ENCODE measurements at places on chromosomes 5 and 9. TPM values are rescaled to one million over a fixed set of nuclear protein-coding genes. Genes with fewer than 3 reads are reported as not detected.

GRCh38 chr5:174323878-174324281 is 278.4 kb downstream of the NSG2 start:
- peak; percentile 40 for DNase-seq

DNA sequence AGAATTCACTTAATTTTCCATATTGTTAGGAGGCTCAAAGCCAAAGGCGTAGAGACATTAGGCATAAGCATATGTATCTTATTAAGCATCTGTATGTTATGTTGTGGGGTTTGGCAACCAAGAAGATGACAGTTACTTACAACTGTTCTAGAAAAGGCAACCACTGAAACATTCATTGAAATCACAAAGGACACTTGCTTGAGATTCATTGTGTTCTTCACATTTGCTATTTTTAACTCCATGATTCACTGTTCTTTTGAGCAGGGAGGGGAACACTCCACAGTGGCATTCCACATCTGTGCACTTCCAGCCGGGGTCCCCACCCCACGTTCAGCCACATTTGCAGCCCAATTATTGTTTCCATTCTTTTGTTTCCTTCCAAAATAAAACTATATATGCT is 107.1 kb downstream of the PALM2AKAP2 start:
- DNase-seq, result peak; percentile 85

DNA sequence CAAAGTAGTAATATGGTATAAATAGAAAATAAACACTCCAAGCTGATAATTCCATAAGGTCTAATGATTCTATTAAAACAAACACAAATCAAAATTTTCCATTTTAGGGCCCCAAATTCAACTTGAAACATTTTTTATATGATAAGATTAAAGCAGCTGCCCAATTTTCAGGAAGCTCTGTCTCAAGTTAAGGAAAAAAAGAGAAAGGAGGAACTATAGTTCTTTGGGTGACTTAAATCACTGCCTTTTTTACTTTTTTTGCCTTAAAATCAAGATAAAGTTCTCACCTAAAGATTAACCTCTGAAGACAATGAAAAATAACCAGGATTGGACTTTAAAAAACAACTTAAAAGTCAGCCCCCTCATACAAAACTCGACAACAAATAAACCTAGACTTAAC is 76.0 kb upstream of the IFNE start:
- DNase-seq, result no peak

- peak; percentile 72 for DNase-seq
Observed at GRCh38 chr5:177472460-177473442, 683 bp downstream of the DBN1 start.

DNA sequence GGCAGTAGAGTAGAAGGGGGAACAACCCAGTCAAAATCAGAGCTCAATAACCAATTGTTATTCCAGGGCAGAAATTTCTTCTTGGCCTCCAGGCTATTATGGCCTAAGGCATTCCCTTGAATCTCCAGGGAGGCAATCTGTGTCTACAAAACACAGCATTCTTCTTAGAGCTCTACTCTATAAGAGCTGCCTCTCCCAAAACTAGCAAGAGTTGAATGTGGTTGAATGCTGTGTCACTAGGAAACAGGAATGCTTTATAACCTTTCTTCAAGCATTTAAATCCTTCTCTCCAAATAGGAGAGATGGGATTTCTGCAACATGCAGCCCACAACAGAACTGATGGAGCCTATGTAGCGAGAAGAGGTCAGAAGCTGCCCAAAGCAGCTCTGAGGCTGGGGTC is 97.1 kb upstream of the APC start:
- DNase-seq, result no peak

DNA sequence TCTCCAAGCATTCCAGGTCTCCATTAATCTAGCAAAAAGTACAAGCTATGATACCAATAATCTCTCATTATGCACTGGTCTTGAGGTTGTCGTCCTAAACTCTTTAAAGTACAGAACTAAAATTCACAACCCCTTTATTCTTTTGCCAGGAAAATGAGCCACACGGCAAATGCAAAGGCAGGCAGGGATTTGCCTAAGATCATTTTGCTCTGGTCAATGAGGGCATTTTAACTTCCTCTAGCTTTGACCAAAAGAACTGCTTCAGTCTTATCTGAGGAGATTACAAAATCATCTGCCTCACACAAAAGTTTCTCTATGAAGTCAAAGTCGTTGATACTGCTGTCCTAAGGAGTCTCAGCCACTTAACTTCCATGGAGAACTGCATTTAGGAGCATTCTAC is 51.8 kb downstream of the EPB41L4B start:
- DNase-seq, result no peak

- no peak for DNase-seq
Observed at GRCh38 chr9:130870491-130871381, 25.9 kb downstream of the QRFP start.

DNA sequence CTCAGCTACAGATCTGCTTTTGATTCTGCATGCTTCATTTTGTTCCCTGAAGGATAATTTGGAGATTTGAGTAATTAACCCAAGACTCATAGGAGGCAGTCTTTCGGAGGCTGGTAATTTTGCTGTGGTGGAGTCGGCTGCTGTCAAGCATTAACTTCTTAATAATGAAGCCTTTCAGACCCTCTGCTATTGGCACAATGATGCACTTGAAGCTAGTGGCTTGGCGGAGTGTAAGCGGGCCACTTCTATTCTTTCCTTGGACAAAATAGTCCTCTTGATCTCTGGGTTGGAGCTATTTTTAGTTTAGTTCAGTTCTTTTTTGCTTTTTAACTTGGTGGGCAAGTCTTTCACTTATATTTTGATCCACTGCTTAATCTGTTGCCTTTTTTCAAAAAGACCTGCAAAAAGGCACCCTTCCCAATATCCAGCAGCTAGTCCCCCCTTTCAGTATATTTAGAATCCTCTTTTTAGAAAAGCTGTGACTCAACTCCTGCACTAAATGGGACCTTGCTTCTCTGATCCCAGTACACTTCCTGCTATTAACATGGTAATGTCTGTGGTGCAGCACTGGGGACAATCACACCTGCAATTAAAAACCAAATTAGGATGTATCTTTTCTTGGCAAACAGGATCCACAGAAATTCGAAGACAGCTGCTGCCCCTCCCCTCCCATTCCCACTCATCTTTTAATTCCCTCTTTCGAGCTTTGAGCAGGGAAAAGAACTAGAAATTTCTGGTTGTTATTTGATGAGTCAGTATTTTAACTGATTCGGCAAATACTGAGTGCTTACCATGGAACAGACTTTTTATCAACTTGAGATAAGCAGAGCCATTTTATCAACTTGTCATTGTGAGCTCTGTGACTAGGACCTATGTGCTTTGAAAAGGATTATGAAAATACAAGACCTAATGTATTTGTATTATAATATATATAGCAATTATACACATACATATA is 169.4 kb upstream of the ANKRD55 start:
- no peak for DNase-seq

DNA sequence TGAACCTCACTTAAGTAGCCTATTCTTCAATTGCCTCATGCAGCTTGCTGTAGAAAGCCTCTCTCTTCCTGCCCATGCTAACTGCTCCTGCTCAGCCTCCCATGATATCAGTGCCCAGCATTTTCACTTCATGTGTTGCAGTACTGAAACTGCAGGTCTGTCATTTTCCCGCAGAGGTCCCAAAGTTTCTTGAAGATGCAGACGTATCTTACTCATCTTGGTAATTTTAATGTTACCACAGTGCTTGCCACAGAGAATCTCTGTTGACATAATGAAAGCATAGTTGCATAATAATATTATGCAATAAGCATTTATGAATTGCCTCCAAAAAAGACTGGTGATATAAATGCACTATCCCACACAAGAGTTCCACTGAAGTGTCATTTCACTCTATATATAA is 561.1 kb upstream of the DAP start:
- peak; percentile 5 for DNase-seq

DNA sequence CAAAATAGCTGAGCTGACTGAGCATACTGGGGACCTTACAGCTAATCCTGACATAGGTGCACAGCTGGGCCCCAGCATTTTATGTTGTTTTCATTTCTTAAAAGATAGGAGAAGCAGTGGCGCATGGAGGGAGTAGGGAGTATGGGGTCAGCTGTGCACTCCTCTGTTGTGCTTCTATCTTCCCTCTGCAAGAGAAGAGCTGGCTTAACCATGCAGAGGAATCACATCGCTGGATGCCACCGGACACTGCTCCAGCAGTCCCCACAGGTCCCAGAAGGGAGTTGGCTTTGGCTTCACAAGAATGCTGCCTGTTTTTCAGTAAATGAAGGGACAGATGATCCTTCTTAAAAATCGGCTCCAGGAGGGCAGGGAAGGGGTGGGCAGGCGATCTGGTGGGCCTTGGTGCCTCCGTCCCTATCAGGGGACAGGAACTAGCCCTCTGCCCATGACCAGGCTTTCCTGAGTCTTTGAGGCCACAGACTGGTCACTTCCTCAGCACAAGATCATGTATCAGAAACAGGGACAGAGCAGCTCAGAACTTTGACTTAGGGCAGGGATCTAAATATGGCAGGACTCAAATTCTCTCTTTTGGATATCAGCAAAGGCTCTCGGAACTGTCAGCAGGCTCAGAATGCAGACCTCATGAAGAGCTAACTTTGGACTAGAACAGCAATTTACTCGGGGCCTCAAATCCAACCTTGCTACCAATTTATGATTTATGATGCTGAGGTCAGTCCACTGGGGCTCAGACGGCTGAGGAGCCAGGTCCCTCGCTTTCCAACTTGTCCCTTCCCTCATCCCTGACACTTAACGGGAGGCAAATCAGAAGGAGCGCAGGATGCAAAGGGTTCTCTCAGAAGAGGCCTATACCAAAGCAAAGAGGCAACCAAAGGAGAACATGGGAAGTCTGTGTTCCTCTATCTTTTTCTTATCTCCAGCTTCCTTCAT is 47.2 kb downstream of the MARCHF3 start:
- DNase-seq, result no peak

DNA sequence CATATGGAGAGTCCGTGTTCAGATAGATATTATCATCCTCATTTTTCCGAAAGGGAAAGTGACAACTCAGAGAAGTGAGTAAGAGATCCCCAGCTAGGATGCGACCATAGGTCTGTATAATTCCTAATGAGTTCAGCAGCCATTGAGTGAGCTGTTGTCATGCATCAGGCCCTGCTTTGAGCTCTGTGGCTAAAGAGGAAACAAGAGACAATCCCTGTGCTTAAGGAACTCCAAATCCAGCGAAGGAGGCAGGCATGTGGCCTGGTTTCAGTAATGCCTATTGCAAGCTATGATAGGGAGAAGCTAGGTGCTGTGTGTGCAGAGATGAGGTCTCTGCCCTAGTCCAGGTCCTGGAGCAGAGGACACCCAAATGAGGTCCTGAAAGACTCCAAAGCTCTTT is 192.8 kb downstream of the ACTL7B start:
- no peak for DNase-seq

- no peak for DNase-seq
Observed at GRCh38 chr5:140883927-140884697, 2.2 kb downstream of the PCDHA13 start.

- no peak for DNase-seq
Observed at GRCh38 chr5:150164211-150164980, 2.2 kb upstream of the CDX1 start.

DNA sequence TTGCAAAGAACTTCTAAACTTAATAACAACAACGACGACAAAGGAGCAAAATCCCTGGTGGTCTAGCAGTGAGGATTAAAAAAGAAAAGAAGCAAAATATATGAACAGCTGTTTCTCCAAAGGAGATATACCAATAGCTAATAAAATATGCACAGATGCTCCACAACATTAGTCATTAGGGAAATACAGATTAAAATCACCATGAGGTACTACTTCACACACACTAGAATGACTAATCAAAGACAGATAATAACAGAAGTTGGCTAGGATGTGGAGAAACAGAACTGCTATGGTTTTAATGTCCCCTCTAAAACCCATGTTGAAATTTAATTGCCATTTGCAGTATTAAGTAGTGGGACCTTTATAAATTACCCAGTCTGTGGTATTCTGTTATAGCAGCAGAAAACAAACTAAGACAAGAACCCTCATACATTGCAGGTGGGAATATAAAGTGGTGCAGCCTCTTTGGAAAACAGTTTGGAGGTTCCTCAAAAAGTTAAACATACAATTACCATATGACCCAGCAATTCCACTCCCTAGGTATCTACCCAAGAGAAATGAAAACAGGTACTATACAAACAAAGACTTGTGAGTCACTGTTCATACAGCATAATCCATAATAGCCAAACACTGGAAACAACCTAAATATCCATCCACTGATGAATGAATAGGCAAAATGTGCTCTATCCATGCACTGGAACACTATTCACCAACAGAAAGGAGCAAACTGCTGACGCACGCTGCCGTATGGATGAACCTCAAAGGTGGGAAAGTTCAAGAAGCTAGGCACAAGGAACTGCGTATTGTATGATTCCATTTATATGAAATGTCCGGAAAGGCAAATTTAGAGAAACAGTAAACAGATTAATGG is 11.4 kb upstream of the DUSP1 start:
- no peak for DNase-seq

TAS2R1 gene
- total RNA-seq, result not detected

ACSL6 gene
- total RNA-seq, result 0.31 TPM

TMEM38B gene
- 195 TPM for total RNA-seq

PDE8B gene
- total RNA-seq, result not detected

PPP3R2 gene
- not detected for total RNA-seq

GOLGA2 gene
- 160 TPM for total RNA-seq

Measured in myocyte (in vitro differentiated cells).